ENCODE measurements at places on chromosomes 16 and 17.
A peak's percentile ranks its signal among the peaks of the same experiment; 100 is the strongest.

GRCh38 chr16:30934827-30935557 lies 11.6 kb downstream of the FBXL19 start:
- DNase-seq = no peak

DNA sequence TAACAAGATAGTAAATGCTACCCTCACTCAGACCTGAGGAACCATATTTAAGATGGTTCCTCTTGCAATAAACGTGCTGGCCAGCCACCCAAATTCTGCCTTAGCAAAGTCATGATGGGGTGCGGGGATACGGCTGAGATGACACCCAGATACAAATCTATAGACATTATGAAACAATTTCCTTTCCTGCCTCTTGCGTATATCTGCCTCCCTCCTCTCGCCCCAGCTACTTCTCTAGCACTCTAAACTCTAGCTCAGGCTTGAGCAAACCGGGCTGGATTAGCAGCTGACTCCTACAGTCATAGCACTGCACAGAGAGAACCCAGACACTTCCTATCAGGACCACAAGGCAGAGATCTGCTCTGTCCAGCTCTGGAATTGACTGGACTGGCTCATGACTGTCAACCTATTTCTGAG lies 22.3 kb downstream of the CD300LF start:
- no peak for DNase-seq

GRCh38 chr16:50273888-50274325 lies 7.6 kb downstream of the ADCY7 start:
- DNase-seq = peak; percentile 67

DNA sequence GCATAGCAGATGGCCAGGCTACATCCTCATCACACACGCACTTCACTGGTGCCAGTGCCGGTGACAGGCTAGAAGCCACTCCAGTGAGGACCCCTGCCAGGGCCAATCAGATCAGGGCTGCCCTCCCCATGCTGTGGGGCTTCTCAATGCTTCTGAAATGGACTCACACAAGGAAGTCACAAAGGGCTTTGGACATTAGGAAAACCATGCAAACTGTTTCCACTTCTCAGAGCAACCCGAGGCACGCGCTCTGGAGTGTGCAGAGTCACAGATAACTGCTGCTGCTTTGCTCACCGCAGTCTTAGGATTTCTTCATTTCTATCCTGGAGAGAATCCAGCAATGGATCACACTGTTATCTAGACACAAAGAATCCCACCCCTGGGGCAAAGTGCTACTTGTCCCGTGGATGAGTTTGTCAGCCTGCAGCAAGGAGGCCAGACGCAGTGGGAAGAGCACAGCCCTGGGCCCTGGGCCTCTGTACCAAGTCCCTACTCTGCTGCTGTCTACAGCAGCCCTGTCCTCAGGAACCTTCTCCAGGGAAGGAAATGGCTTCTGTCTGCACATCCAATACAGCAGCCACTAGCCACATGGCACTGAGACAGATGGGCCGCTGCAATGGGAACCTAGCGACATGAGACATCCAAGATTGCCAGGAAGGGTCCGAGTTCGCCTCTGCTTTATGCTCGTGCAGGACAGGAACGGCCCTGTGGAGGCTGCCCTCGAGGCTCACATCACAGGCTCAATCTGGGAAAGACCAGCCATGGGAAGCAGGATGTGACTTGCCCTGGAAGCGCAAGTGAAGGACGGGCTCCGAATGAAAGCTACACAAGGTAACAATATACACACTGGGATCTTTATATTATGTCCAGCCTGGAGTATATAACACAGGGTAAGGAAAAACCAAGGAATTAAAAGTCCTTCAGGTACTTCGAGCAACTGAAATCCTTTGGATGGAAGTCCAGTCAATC lies 169.3 kb downstream of the ZFHX3 start:
- no peak for DNase-seq

GRCh38 chr17:67879662-67880061 lies 54.4 kb downstream of the BPTF start:
- no peak for DNase-seq

Measured in upper lobe of right lung (tissue), 1 donor.